ENCODE measurements at places on chromosomes 5 and 9.
A peak's percentile ranks its signal among the peaks of the same experiment; 100 is the strongest.

DNA sequence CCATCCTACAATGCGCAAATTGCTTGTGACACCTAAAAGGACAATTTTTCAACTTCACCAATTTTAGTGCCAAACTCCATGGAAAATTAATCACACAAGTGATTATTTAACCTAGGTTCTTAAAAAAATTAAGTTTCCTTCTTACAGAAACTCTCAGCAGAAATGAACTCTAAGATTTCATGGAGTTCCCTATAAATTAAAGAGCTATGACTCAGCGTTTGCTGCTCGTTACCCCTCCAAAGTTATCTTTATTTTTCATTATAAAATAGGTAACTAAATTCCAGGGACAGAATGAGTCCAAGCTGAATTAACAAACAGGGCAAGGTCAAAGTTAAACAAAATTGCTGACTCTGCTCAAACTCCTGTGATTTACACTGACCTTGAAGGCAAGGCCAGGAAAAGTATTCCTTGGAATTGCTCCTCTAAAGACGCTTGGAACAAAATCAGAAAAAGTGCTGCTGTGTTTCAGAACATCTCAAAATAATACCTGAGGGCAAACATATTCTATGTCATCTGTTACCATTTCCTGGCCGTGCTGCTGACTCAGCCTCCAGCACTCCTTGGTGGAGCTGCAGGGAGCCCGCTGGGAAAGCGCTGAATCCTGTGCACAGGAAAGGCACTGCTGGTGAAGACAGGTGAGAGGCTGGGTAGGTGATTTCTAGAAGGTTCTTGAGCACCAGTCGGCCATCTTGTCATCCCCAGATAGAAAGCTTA is 2.5 kb upstream of the CMBL start:
- peak; percentile 16 for DNase-seq

DNA sequence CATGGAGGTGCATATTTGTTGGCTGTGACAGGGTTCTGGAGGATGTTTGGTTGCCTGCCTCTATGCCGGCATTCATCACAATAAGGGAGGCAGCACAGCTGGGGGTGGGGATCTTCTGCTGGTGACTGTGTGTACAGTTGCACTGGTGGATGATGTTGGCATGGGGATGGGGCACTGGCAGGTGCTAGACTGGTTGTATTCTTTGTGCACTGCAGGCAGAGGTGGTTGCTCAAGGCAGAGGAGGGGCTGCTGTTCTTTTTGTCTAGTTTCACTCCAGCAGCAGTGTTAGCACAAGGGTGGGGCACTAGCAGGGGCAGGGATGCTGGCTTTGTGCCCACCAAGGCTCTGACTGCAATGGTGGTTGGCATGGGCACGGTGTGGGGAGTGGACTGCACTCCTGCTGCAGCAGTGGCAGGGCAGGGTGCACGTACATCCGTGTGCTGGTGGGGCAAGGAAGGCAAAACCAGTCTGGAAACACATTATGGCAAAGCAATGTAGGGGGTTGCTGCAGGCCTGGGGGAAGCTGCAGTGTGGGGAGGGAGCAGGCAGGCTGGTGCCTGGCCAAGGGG is 69.3 kb downstream of the ISOC1 start:
- DNase-seq, result no peak

- peak; percentile 62 for DNase-seq
Measured at GRCh38 chr9:4923580-4924544, 61.2 kb upstream of the JAK2 start.

- peak; percentile 38 for DNase-seq
Measured at GRCh38 chr5:121503111-121503840, 348.4 kb upstream of the FTMT start.

GRCh38 chr5:77935506-77936364 is 159.6 kb upstream of the TBCA start:
- DNase-seq, result no peak

GRCh38 chr9:136695435-136695895 is 8.2 kb upstream of the AGPAT2 start:
- DNase-seq, result no peak

DNA sequence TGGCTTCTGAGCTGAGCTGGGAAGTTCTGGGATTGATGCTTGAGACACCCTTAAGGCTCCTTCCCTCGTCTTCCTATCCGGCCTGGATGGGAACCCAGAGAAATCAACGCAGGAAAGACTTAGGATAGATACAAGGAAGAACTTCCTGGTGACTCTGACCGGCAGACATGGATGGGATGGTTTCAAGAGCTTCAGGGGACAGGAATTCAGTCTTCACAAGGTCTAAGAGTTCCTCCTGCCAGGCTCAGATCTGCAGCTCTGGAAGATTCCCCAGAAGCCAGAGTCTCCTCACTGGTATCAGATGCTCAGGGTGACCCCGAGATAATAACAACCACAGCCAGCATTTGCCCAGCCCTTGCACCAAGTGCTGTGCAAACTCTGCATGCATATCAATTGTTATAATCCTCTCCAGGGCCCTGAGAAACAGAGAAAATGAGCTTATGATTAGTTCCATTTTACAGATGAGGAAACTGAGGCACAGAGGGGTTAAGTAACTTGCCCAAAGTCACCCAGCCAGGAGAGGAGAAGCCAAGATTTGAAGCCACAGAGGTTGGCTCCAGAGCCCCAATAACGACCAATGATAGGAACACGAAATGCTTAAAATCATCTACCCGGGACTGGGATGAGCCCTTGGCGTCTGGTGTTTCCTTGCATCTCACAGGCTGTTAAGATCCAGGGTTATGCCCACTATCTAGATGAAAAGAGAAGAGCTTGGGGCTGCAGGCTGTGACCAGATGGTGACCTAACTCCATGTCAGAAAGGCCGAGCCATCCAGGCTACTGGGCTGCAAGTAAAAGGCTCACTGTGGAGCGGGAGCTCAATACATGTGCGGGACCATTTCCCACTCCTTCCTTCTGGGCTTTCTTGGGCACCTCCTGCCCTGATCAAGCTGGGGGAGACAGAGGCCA is 119.8 kb downstream of the C9orf50 start:
- DNase-seq, result no peak

DNA sequence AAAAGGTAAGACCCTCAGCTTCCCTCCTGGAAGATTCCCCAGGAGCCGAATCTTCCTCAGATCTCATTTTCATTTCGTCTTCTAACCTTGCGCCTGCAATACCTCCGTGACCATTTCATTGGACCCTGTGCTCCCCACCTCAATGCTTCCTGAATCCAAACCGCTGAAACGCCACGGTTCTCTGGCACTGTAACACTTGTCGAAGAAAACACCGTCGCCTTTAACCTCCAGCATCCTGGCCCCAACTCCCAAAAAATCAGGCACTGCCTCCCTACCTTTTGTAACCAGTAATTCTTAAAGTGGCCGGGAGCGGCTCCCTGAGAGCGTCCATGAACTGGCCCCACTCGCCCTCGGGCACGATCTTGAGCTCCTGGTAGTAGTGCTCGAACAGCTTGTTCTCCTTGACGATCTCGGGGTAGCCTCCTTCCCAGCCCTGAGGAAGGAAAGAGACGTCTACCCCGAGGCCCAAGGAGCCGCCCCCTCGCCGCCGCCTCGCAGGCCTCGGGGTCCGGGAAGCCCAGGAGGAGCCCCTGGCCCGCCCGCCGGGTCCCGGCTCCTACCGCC is 438 bp downstream of the NSUN2 start:
- peak; percentile 59 for DNase-seq

DNA sequence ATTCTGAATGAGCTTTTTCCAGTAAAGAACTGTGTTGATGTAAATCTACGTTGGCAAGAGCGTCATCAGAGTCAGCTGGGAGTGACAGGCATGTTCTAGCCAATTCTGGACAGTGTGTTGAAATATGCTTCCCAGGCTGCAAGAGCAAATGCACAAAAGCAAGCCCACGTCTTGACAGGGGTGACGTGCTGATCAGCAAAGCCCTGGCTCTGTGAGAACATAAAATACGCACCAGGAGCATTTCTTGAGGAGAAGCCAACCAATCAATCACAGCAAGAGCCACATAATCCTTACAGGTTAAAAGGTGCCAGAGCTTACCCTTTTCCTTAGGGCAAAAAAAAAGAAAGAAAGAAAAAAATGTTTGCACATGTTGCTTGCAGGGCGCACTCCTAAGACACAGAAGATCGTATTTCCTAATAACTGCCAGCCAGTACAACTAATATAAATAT is 148.1 kb downstream of the PDE4D start:
- peak; percentile 75 for DNase-seq

GRCh38 chr9:98097836-98098235 is 21.2 kb downstream of the TRIM14 start:
- no peak for DNase-seq

- no peak for DNase-seq
Measured at GRCh38 chr5:144971108-144971850, 800.6 kb downstream of the KCTD16 start.

DNA sequence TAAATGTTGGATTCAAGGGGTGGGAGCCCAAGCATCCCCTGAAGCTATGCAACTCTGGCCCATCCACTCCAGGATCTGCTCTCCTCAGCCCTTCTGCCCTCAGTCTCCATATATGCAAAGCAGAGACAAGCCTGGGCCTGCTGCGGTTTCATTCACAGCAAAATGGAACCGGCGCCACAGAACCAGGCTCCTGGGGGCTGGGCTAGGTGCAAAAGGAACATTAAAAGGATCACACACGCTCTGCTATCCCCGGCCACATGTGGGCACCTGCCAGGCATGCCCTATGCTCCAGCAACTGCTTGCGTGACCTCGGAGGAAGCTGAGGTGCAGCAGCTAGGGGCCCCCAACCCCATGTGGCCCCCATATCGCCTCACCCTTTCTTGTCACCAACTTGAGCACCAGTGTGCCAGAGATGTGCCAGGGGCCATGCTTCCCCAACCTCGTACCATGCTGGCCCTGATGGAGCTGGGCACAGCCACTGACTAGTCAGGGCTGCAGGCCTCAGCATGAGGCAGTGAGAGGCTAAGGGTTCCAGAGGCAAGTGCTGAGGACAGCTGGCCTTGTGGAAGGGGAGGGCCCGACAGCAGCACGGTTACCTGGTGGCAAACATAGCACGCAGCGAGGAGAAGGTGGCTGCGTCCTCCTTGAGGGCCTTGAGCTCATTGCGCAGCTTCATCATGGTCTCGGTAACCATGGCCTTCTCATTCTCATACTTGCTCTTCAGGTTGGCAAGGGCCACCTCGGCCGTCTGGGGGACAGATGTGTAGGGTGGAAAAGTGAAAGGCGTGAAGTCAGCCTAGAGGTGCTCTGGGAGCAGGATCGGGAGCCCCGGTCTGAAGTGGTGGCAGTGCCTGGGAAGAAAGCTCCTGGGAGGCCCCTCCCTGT is 47.2 kb downstream of the BICD2 start:
- DNase-seq, result no peak

DNA sequence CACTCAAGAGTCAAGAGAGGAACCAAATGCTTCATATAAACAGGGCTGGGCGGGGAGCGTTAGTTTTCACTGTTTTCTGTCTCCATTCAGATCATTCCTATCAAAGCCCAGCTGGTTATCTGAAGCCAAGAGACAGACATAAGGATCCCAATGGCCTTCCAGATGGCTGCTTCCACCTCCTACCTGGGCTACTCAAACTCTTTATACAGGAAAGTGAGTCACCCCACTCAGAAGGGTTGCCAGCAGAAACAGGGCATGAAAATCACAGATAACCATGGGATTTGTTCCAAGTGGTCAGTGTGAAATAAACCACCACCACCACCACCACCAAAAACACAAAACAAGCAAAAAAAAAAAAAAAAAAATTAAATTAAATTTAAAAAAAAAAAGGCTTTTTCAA is 5.5 kb downstream of the PRSS3 start:
- peak; percentile 66 for DNase-seq

- DNase-seq, result no peak
Measured at GRCh38 chr5:118698774-118699173, 289.6 kb downstream of the DTWD2 start.
